ENCODE measurements at places on chromosomes 1 and 21. TPM values are rescaled to one million over a fixed set of nuclear protein-coding genes. Genes with fewer than 3 reads are reported as not detected.

The FCMR gene
- total RNA-seq: 5.2 TPM

The C1orf74 gene
- 1.4 TPM for total RNA-seq

The RPRD2 gene
- 13.9 TPM for total RNA-seq

The HSPB7 gene
- total RNA-seq: not detected

The IRF6 gene
- 0.19 TPM for total RNA-seq

The NBPF26 gene
- 4.8 TPM for total RNA-seq

The RYR2 gene
- not detected for total RNA-seq

The CYYR1 gene
- not detected for total RNA-seq

The OTUD7B gene
- 12.3 TPM for total RNA-seq

The DENND2C gene
- total RNA-seq: 0.50 TPM

The ATP8B2 gene
- total RNA-seq: 41.8 TPM

The ZNF648 gene
- not detected for total RNA-seq

The DVL1 gene
- total RNA-seq: 77.6 TPM

The TTC39A gene
- 1.5 TPM for total RNA-seq

The FCRL2 gene
- total RNA-seq: not detected

The TRMT1L gene
- 12.9 TPM for total RNA-seq

The SLC5A9 gene
- not detected for total RNA-seq

The AMY2B gene
- 0.52 TPM for total RNA-seq

The KRTAP10-2 gene
- not detected for total RNA-seq

The FABP3 gene
- total RNA-seq: not detected

The MX2 gene
- not detected for total RNA-seq

The PIGC gene
- 39.5 TPM for total RNA-seq

The PIGP gene
- 13.9 TPM for total RNA-seq

The KRTAP20-1 gene
- not detected for total RNA-seq

The KRTAP19-1 gene
- total RNA-seq: not detected

The ITLN2 gene
- total RNA-seq: 0.85 TPM

The RAP1GAP gene
- 11.4 TPM for total RNA-seq

Data from A549 treated with Mapracorat at 1 μM for 4 hours (cell line).